Upper lobe of left lung (tissue), 6 donors: ENCODE measurements at places on chromosomes 2 and 18. TPM values are rescaled to one million over a fixed set of nuclear protein-coding genes. Genes with fewer than 3 reads are reported as not detected.

The HDHD2 gene
- total RNA-seq: 32.8 TPM

The RNMT gene
- total RNA-seq: 26.2 TPM

The AOX1 gene
- total RNA-seq: 26.0 TPM

GRCh38 chr2:127422559-127423477, 4.6 kb downstream of the PROC start:
- no peak overlapping the region for H3K27ac ChIP-seq
- H3K27me3 ChIP-seq: peaks cover 16% of the 10 kb centered on the region
- peak; percentile 88 for DNase-seq
- peak overlapping the region; percentile 29 for H3K4me3 ChIP-seq

- no peaks in the 10 kb centered on the region for H3K36me3 ChIP-seq
- no peak for DNase-seq
- no peak overlapping the region for H3K27ac ChIP-seq
- H3K4me1 ChIP-seq: peaks cover 8% of the 10 kb centered on the region
Measured at GRCh38 chr2:165820296-165820695, 26.2 kb upstream of the GALNT3 start.

GRCh38 chr2:221335219-221335752, 236.8 kb downstream of the EPHA4 start:
- H3K27ac ChIP-seq: no peak overlapping the region
- no peaks in the 10 kb centered on the region for H3K27me3 ChIP-seq
- no peak overlapping the region for H3K4me3 ChIP-seq
- no peak for DNase-seq
- no peaks in the 10 kb centered on the region for H3K36me3 ChIP-seq

GRCh38 chr2:11073251-11073650, 82.0 kb upstream of the SLC66A3 start:
- no peak overlapping the region for H3K4me3 ChIP-seq
- DNase-seq: no peak
- H3K27me3 ChIP-seq: no peaks in the 10 kb centered on the region
- H3K27ac ChIP-seq: no peak overlapping the region
- H3K36me3 ChIP-seq: no peaks in the 10 kb centered on the region

GRCh38 chr2:241074065-241074818, 27.8 kb downstream of the MTERF4 start:
- H3K4me1 ChIP-seq: no peaks in the 10 kb centered on the region
- H3K27ac ChIP-seq: no peak overlapping the region
- DNase-seq: no peak
- no peaks in the 10 kb centered on the region for H3K36me3 ChIP-seq

DNA sequence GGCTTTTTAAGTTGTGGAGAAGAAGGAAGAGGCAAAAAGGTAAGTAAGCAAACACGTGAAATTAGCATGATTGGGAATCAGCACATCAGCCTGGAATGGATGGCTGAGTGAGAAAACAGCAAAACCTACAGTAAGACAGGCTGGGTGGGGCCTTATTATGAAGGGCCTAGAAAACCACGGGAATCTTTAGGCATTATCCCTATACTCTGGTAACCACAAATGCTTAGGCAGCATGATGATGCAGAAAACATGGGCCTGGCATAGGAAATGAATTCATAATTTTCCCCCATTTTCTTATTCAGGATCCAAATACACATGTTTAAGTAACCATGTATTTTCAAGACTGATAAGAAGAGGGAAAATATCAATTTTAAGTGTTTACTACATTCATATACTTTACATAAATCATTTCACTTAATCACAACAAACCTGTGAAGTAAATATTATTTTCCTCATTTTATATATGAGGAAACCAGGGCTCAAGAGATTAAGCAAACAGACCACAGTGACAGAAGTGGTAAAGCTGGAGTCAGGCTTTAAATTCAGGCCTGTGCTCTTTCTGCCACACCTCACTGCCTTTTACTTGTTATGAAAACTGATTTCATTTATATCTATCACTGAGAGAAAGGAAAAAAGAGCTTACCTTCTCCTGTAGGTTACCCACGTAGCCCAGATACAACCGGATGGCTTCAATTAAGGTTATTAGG, 4.0 kb downstream of the TMEM17 start:
- H3K4me3 ChIP-seq: no peak overlapping the region
- no peaks in the 10 kb centered on the region for H3K36me3 ChIP-seq
- no peak overlapping the region for H3K27ac ChIP-seq
- DNase-seq: no peak
- H3K27me3 ChIP-seq: no peaks in the 10 kb centered on the region
- no peaks in the 10 kb centered on the region for H3K4me1 ChIP-seq

DNA sequence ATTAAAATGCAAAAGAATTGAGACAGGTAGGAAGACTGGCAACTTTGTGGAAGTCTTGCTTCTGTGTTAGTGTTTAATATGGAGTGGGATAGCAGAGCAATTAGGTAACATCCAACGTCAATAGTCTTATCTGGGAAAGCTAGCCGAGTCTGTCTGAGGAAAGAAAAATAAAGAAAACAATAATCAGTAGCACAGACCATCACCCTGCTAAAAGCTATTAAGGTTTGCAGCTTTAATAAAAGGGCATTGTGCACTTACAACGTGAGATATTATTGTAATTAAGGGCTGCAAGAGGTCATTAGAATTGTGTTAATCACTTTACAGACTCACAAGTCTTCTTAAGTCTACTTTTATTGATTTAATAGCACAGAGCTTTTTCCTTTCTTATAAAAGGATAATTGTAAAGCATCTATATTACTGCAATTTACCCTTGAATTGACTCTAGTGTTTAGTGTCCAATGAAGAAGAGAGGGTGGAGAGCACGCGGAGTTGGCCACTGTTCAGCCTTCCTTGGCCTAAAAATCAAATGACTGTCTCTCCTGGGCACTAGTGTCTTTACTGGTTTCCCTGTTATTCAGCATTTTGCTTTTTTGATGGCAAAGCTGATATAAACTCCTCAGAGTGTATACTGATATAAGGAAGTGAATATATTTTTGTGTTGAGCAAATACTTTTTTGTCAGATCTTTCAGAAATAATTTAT, 2.0 kb downstream of the CDH7 start:
- H3K4me3 ChIP-seq: no peak overlapping the region
- no peaks in the 10 kb centered on the region for H3K36me3 ChIP-seq
- no peaks in the 10 kb centered on the region for H3K27me3 ChIP-seq
- no peak for DNase-seq

DNA sequence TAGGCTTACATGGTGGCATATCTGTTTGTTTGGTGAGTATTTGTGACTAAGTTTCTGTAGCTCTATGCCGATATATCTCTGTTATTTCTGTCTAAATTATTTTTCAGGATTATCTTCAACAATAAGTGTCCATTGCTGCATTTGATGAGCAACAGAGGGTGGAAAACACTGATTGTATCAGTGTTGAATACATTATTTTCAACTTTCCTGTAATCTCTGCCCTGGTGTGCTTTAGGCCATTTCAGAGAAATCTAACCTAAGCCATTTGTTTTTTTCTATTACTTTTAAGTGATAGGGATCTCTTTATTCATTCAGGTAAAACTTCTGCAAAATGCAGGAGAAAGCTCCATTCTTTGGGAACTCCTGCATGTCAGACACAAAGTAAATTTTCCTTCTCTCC, 654.5 kb downstream of the RNF144A start:
- no peaks in the 10 kb centered on the region for H3K27me3 ChIP-seq
- H3K4me3 ChIP-seq: no peak overlapping the region
- DNase-seq: no peak
- H3K36me3 ChIP-seq: no peaks in the 10 kb centered on the region
- no peaks in the 10 kb centered on the region for H3K4me1 ChIP-seq
- no peak overlapping the region for H3K27ac ChIP-seq
